ENCODE measurements at places on chromosomes 6 and 20.

GRCh38 chr20:12049125-12049524, 131.4 kb downstream of the BTBD3 start:
- no peak for DNase-seq

GRCh38 chr6:128062882-128063603, 162.2 kb upstream of the THEMIS start:
- no peak for DNase-seq

- no peak for DNase-seq
Measured at GRCh38 chr6:39118921-39119320, 3.9 kb upstream of the SAYSD1 start.

GRCh38 chr6:17305219-17306001, 24.2 kb downstream of the RBM24 start:
- no peak for DNase-seq

DNA sequence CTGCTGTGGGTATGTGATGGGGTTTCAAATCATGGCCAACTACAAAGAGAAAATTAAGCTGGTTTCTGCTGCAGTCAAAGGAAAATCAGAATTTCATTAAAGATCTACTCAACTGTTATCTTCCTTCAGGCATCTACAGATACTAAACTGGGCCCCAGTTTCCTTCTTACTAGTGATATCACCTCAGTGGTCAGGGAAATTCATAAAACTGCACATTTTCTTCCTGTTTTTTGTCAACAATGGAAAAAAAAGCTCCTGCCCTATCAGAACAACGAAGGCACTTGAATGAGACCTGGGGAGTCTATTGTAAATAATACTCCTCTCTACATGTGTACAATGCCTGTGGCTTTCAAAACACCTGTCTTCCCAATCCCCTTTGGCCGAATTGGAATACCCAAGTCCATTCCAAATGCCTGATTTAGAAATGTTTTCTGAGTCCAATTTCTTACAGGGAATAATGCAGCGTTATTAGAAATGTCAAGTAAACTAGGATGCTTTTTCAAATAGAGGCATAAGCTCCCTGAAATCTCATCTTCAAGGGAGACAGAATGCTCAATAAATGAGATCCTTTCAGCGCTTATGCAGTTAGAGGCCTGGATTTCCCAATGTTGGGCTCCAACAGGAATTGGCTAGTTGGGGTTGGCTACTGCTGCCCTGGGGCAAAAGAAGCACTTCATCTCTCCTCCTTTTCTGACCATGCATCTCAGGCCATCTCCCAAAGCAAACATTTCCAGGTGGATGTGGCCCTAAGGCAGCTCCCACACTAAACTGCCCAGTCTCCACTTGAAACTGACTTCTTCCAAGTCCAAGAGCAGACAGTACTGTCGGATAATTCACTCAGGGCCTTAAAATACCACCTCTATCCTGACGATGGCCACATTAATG, 143.3 kb downstream of the NFATC2 start:
- no peak for DNase-seq

- DNase-seq = no peak
Measured at GRCh38 chr20:48626938-48627736, 200.7 kb downstream of the PREX1 start.

GRCh38 chr6:4613795-4614194, 162.4 kb upstream of the CDYL start:
- DNase-seq = no peak

DNA sequence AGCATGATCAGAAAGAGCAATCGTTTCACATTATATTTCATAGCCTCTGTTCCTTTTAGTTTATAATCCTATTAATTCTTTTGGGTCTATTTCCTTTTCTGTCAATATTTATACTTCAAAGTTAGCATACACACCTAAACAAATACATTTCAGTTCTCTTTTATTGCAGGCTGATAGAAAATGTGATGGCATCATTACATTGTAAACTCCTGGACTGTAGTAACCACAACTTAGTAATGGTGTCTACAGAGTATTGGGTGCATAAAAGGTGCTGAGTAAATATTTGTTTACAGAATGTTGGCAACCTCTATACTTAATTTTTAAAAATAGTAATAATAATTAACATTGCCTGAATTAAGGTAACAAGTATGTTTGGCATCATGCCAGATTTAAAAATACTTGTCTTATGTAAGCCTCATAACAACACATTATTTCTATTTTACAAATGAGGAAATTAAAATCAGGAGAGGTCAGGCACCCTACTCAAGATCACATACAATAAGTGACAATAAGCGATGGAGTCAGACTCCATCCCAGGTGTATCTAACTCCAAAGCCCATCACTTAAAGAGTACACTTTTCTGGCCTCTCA, 195.0 kb downstream of the UBE3D start:
- DNase-seq = no peak

- DNase-seq = no peak
Measured at GRCh38 chr20:46955601-46956556, 61.2 kb downstream of the EYA2 start.

GRCh38 chr6:112639391-112639831, 292.3 kb downstream of the RFPL4B start:
- DNase-seq = no peak

- DNase-seq = no peak
Measured at GRCh38 chr6:24127316-24127715, 1.3 kb downstream of the NRSN1 start.

DNA sequence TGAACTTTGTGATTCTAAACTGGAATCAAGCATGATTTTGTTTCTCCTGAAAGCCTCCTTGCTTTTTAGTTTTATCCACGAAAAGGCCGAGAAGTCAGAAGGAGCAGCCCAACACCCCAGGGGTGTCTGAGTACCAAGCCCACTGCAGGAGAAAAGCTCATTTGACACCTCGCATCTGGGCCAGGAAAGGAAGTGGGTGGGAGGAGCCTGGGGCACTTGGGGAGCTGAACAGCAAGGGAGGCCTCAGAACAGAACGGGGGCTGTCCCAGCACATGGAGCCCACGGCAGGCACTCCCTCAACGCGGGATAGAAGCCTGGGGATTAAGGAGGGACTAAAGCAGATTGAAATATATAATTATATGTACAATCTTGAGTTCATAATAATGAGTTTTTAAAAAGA, 6.6 kb downstream of the KIF25 start:
- no peak for DNase-seq

DNA sequence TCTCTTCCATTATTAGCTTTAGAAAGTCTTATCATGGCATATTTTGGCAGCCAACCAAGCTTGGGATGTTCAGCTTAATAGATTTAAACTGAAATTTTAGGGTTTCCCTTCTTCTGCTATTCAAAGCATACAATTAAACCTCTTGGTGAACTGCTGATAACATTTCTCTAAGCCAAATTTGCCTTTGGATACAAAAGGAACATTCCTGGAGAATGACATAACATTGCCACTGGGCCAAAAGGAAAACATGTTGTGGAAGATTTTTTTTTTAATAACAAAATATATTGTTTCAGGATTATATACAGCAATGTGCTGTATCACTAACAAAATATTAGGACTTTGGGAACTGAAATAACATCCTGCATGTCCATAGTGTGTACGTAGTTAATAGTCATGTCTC, 215.1 kb upstream of the TBX18 start:
- DNase-seq = no peak

GRCh38 chr20:9392892-9393857, 121.2 kb upstream of the LAMP5 start:
- peak; percentile 76 for DNase-seq

- no peak for DNase-seq
Measured at GRCh38 chr6:134245041-134245440, 72.9 kb downstream of the SGK1 start.

DNA sequence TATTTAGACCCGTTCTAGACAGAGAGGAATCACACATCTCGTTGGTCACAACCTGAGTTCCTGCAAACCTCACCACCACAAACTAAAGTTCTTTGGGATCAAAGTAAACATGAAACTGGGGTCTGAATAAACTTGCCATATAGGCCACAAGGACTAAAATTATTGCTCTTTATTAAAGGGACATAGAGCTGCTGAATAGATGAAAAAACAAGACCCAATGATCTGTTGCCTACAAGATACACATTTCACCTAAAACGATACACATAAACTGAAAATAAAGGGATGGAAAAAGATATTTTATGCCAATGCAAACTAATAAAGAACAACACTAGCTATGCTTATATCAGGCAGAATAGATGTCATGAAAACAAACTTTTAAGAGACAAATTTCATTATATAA, 623.0 kb downstream of the TBC1D32 start:
- no peak for DNase-seq

GRCh38 chr20:32358632-32358882, 426 bp downstream of the ASXL1 start:
- DNase-seq = no peak

GRCh38 chr20:32050851-32051556, 1.0 kb upstream of the HCK start:
- DNase-seq = no peak

DNA sequence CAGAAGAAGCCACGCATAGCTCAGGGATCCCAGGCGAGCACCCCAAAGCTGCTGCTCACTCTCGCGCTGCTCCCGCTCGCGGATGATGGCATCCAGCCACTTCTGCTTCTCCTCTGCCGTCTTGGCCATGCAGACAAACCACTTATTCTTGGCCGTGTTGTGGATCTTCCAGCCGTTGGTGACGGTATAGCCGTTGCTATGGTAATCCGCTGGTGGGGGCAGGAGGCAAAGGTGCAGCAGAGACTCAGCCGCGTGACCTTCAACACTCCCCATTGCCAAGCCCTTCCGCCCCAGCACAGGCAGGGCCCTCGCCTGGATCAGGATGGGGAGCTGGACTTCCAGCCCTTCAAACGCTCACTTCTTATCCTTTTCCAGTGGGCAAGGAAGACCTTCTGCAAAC, 136.9 kb downstream of the PREX1 start:
- no peak for DNase-seq

DNA sequence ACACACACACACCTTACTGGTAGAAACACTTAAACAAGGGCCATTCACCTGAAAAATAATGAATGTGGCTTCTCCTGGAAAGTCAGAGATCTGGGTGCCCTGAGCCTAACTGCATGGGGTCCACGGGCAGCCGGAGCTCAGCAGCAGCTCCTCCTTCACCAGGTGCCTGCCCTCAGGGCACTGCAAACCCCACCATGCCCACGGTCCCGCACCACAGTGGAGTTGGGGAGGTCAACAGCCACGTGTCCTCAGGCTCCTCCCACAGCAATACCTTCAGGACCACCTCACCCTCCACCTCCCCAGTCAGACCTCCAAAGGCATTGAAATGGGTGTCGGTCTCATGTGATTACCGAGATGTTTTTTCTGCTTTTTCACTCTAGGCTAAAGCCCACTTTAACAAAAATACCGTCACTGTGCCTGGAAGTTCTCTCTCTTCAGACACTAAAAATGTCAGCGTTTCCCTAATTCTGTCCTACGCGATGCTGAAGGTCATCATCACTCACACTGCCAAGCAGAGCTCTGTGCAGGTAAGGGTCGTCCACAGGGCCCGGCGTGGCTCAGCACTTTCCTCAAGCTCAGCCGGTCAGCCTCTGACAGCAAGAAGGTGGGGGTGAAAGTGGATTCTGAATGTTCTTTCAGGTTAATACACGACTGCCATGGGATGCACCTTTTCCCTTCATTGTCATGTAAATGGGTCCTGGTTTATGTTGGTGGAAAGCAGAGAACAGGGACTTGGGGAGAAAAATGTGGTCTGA, 48.9 kb downstream of the CDK5RAP1 start:
- no peak for DNase-seq

DNA sequence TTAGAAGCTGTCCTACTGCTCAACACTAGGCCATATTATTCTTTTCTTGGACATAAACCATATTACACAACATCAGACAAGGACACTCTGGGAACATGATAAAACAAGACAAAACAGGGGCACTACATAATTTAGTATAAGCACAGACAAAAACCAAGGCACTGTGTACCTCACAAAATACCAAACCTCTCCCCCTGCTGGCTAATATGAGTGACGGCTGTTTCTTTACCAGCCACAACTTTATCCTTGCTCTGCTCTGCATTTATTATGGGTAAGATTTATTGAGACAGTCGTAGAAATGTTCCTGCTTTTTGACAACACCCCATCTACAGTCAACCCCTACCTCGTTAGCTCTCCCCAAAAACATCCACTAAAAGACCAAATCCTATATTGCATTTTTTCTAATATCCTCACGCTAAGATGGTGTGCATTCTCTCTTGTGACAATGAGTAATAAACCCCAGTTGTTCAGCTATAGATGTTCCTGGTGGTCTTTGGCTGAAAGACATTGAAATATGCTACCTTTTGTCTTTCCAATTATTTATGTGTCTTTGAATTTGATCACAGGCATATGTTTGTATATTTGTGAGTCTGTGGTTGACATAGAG, 23.8 kb upstream of the POLR1H start:
- no peak for DNase-seq

- DNase-seq = no peak
Measured at GRCh38 chr6:12353731-12354130, 63.6 kb downstream of the EDN1 start.

All from retina (tissue), 1 donor.